Stimulated activated CD4-positive, alpha-beta T cell treated with anti-CD3 and anti-CD28 coated beads, Interleukin-1b, Interleukin-23, amount 100 ng/mL, for 24 hours (primary cell): ENCODE measurements at places on chromosomes 6 and 20.

DNA sequence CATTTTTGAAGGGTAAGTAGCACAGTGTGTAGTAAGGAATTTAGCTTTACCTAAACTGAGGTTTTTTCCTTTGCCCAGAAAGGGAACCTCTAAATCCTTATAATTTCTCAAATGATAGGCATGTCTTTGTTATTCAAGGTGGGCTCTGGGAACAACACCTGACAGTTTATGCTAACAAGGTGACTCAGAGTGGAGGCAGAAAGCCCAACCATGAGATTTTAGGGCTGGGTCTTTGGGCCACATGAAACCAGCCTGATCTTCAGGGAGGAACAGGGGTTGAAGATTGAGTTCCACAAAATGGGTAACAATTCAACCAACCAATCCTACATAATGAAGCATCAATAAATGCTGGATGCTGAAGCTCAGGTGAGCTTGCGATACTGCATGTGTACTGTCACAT lies 46.6 kb downstream of the PRSS35 start:
- no peak for DNase-seq

- DNase-seq = no peak
Observed at GRCh38 chr6:15499125-15499524, 163.7 kb downstream of the DTNBP1 start.

GRCh38 chr6:35477028-35477427 lies 8.8 kb downstream of the RPL10A start:
- no peak for DNase-seq

DNA sequence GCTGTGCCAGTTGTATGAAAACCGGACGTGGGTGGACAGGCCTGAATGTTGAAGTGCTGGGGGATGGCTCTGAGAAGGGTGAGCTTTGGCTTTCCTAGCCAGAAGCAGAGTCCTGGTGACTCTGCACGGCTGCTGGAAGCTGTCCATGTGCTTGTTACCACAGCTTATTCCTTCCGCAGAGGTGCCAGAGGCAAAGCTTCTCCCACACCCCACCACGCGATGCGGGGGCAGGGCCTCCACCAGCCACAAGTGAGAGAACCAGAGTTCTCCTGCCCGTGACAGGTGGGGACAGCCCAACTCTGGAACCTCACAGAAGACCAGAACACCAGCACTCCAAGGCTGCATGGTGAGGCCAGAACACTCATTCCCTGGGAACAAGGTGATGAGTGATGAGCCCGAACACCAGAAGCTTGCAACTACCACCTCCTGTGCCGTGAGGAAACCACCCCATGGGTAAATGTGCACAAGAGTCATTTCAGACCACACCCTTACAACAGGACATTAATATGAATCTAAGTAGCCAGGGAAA lies 36.7 kb downstream of the JAG1 start:
- DNase-seq = no peak

- no peak for DNase-seq
Observed at GRCh38 chr6:56370127-56370540, 122.8 kb upstream of the COL21A1 start.

GRCh38 chr6:79375635-79376337 lies 141.3 kb upstream of the HMGN3 start:
- no peak for DNase-seq

DNA sequence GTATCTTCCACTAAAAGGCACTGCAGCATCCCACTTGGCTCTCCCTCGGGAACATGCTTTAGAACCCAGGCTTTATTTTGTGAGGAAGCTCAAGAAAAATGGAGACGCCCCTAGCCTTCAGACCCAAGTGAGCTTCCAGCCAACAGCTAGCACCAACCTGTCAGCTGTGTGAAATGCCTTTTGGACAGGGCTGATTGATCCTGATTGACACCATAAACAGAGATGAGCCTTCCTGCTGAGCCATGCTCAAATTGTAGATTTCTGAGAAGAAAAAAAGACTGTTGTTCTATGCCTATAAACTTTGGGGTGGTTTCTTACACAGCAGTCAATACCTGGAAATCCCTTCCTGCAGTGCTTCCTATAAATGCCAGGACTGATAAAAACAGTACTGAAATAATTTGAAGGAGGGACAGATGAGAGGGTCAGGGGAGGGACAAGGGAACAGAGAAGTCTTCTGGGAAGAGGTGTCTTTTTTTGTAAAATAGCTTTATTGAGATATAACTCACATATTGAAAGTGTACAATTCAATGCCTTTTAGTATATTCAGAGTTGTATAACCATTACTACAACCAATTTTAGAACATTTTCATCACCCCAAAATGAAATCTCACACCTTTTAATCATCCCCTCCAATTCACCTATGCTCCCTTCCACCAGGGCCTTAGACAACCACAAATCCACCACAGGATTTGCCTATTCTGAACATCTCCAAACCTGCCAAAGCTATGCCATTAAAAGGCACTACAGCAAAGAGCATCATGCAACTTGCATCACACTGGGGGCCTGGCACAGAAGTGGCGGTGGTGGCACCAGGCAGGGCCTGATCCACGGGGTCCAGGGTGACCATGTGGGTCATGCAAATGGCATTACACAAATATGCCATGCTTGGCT lies 2.7 kb upstream of the STK4 start:
- no peak for DNase-seq

- DNase-seq = no peak
Observed at GRCh38 chr6:157841211-157841840, 18.3 kb downstream of the SNX9 start.

- no peak for DNase-seq
Observed at GRCh38 chr6:160951187-160952030, 40.2 kb upstream of the MAP3K4 start.

DNA sequence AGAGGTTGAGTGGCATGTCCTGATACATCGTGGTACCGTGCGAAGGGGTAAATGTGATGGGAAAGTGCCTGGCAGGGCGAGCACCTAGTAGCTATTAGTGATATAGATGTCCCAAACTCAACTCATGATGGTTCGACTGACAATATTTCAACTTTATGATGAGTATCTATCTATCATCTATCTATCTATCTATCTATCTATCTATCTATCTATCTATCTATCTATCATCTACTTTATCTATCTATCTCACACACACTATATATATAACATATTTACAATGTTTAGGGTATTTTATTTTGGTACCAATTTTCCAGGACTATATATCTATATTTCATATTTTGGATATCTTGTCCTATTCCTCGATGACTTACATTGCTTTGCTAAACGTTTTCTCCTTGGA lies 5.5 kb downstream of the BCAS1 start:
- no peak for DNase-seq

GRCh38 chr6:31541059-31541657 lies 645 bp downstream of the DDX39B start:
- DNase-seq = no peak

GRCh38 chr6:42674780-42675179 lies 47.6 kb downstream of the PRPH2 start:
- no peak for DNase-seq

DNA sequence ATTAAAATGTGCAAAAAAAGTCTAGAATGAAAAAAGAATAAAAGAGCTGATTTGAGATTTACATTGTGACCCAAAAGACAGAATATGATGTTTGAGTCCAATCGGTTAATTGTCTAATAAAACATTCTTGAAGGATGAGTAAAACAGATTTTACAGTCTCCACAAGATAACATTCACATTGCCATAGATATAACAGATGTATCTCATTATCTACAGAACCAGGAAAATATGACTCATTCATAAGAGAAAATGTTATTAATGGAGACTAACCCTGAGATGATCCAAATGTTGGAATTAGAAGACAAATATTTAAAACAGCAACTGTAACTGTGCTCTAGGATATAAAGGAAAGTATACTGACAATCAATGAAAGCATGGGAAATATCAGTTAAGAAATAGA lies 141.7 kb downstream of the RFX6 start:
- DNase-seq = no peak
